ENCODE measurements at places on chromosomes 1 and 21.
A peak's percentile ranks its signal among the peaks of the same experiment; 100 is the strongest.

- no peak for DNase-seq
Observed at GRCh38 chr1:67716800-67717199, 31.8 kb downstream of the GADD45A start.

DNA sequence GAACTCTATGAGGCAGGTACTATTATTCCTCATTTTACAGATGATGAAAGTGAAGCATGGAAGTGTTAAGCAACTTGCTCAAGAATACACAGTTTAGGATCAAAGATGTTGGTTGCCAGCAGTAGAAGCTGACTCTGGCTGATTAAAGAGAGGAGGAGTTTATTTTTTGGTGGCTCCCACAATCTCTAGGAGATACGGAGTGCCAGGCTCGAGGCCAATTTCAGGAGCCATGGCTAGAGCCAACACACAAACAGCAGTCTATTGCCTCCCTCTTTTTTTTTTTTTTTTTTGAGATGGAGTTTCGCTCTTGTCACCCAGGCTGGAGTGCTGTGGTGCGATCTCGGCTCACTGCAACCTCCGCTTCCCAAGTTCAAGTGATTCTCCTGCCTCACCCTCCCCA is 19.6 kb downstream of the TTF2 start:
- DNase-seq = no peak

DNA sequence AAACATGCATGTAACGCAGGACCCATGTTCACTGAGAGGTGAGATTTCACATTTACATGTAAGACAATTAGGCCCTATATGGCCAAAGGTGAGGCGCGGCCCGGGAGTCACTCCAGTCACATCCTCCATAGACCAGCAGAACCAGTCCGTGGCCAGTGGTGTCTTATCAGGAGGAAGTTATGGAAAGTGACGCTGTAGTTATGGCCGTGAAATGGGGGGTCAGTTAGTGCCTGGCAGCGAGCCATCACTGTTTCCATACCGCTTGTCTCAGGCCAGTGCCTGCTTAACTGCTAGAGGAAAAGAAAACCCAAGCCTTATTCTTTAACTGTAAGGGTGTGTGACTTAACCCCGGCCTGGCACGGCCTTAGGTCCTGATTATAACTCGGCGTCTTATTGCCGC is 6.1 kb downstream of the C1orf159 start:
- no peak for DNase-seq

DNA sequence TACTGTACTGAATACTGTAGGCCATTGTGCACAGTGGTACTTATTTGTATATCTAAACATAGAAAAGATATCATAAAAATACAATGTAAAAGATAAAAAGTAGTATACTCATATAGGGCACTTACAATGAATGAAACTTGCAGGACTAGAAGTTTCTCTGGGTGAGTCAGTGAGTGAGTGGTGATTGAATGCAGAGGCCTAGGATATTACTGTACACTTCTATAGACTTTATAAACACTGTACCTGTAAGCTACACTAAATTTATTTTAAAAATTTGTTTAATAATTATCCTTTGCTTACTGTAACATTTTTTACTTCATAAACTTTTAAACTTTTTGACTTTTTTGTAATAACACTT is 82.5 kb downstream of the FGGY start:
- DNase-seq = no peak

DNA sequence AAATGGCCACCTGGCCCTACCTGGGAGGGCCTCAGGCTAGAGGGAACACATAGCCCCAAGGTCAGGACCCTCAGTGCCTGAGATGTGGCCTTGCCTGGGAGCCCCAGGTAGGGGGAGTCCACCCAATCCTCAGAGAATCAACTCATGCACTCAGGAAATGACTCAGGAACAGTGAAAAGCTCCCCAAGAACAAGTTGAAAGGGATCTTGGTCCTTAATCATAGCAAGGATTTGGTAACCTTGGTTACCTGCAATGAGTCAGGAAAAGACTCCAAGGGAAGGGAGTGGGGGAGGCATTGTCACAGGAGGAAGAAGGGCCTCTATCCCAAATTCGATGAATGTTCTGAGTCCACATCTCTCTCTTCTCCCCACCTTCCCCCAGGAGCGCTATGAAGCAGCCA is 17.0 kb downstream of the MAP7D1 start:
- DNase-seq = no peak

- DNase-seq = peak; percentile 45
Observed at GRCh38 chr21:44779417-44780136, 22.0 kb downstream of the UBE2G2 start.

GRCh38 chr21:42302076-42302650 is 13.0 kb downstream of the TFF3 start:
- no peak for DNase-seq

DNA sequence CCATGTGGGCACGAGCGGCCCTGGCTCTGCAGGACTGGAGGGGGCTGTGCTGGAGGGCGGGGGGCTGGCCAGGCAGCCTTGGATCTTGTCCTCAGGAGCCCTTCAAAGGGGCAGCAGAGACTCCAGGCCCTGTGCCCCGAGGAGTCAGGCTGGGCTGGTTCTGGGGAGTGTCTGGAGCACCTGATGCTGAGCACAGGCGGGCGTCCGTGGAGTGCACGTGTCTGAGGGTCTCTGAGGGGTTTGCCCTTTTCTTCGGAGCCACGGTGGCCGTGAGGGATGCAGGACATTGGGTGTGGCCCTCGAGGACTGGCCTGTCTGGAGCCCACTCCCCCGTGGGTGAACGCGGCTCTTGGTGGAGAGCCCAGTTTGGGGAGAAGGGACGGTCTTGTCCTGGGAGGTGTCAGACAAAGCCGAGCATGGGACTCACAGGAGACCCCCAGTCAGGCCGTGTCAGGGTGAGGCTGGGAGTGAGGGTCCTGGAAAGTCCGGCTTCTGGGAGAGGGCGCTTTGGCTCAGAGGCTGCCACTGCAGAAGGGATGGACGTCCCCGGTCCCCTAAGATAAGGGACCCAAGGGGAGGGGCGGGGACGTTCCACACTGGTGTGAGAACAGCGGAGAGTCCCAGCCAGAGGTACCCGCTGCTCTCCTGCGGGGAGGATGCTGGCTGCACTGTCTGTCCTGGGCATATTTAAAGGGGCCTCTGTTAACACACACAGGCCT is 60.8 kb downstream of the COL18A1 start:
- no peak for DNase-seq

GRCh38 chr1:235624721-235625333 is 24.8 kb downstream of the GNG4 start:
- no peak for DNase-seq

DNA sequence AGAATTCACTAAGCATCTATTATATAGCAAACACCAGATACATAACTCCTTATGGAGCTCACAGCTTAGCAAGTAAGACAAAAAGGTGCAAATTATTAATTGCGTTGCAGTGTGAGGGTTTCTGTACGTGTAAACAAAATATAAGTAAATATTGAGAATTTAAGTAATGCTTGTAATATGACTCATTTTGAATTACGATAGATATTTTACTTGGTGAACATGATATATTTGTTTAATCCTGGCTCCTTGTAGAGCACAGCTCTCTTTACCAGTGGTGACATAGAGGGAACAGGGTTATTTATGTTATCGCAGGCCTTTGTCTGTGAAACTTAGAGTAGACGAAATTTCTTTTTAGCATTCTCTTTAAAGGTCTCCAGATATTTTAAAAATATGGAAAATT is 36.4 kb downstream of the LYPLAL1 start:
- no peak for DNase-seq

GRCh38 chr1:162305969-162306368 is 70.7 kb downstream of the SPATA46 start:
- DNase-seq = no peak

GRCh38 chr1:43059640-43060574 is 101.2 kb upstream of the SLC2A1 start:
- peak; percentile 9 for DNase-seq

GRCh38 chr1:232878086-232878485 is 72.3 kb upstream of the NTPCR start:
- no peak for DNase-seq

- no peak for DNase-seq
Observed at GRCh38 chr1:109573785-109574184, 25.4 kb downstream of the GNAI3 start.

GRCh38 chr1:117117697-117118096 is 3.9 kb downstream of the TRIM45 start:
- no peak for DNase-seq

DNA sequence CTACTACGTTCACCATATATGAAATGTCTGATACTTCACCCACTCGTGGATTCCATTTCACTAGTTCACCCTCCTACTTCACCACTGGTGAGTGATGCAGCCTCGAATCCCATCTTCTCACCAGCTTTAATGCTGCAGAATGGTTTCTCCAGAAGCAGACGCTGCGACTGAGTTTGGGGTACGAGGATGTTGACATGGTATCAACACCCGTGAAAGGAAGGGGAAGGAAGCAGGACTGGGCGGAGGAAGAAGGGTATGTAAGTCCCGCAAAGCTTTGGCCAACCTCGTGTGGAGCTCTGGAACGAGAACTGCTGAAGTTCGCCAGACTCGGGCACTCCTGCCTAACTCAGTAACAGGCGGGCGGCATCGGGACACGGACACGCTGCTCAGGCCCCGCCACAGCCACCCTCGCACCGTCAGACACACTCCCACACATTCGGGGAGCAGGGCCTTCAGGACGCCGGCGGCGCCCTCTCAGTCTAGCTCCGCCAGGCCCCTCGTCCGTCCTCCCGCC is 833 bp upstream of the DIP2A start:
- DNase-seq = no peak

GRCh38 chr1:12711536-12711935 is 4.4 kb upstream of the AADACL3 start:
- no peak for DNase-seq

DNA sequence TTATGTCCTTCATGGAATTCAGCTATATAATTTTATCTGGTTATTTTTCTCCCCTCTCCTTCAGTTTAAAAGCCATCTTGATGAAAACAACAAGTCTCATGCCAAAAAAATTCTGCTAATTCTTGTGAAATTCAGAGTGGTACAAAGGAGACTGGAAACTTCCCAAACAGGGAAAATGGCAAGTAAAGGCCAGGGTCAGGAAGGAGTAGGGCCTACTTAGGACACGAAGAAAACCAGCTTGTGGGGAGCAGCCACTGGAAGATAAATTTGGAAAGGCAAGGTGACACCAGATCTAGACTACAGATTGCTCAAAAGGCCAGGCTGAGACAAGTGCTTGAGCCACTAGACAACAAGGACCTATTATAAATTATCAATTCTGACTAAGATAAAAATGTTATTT is 6.4 kb downstream of the TSTD1 start:
- DNase-seq = no peak

- no peak for DNase-seq
Observed at GRCh38 chr1:46094471-46095005, 37.9 kb downstream of the PIK3R3 start.

GRCh38 chr1:41719590-41719989 is 199.1 kb downstream of the HIVEP3 start:
- no peak for DNase-seq

DNA sequence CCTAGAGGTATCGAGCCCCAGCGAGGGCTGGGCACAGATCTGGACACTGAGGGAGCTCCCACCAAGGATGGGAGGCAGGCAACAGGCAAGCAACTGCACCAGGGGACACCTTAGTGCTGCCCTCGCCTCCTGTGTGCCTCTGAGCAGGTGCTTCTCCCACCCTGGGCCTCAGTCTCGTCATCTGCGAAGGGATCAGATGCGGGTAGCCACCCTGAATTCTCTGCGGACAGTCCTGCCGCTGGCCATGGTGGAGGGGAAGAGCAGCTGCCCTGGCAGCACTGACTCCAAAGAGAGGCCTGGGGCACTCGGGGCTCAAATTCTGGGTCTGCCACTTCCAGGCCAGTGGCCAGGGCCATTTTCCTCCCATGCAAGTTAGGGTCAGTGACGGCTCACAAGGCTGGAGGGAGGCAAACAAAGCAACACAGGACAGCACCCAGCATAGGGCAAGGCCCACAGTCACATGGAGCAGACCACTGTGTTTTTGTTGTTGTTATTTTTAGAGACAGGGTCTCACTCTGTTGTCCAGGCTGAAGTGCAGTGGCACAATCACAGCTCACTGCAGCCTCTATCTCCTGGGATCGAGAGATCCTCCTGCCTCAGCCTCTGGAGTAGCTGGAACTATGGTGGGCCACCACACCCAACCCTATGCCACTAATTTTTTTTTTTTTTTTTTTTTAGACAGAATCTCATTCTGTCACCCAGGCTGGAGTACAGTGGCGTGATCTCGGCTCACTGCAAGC is 7.1 kb upstream of the SDC3 start:
- DNase-seq = no peak

- no peak for DNase-seq
Observed at GRCh38 chr1:220347654-220348175, 75.5 kb upstream of the RAB3GAP2 start.

- no peak for DNase-seq
Observed at GRCh38 chr1:8765198-8765597, 52.2 kb downstream of the RERE start.

GRCh38 chr1:206600527-206600926 is 11.7 kb downstream of the EIF2D start:
- peak; percentile 26 for DNase-seq

DNA sequence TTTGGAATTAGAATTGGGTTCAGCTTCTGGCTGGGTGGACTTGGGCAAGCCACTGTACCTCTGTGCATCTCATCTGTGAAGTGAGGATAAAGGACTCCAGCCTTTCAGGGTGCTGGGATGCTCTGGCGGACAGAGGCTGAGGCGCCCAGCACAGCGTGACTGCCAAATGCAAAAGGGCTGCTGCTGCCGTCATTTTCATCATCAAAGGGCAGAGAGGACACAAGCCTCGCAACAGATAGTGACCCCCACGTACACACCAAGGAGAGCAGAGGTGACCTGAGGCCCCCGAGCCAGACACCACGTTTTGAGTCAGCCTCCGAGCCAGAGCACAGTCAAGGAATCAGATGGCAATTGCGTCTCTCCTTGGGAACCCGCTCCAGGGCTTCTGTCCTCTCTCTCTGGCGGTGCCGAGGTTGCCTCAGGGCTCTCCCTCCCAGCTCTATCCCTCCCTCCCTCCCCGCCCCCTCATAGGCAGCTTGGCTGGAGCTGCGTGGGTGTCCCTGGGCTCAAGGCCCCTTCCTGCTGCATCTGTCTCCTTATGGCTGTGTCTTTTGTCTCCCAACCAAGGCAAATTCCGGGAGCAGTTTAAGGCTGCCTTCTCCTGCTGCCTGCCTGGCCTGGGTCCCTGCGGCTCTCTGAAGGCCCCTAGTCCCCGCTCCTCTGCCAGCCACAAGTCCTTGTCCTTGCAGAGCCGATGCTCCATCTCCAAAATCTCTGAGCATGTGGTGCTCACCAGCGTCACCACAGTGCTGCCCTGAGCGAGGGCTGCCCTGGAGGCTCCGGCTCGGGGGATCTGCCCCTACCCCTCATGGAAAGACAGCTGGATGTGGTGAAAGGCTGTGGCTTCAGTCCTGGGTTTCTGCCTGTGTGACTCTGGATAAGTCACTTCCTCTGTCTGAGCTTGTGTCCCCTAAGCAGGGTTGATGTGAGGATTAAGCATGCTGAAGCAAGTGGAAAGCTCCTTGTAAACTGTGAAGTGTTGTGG is 9.0 kb downstream of the HCRTR1 start:
- no peak for DNase-seq

DNA sequence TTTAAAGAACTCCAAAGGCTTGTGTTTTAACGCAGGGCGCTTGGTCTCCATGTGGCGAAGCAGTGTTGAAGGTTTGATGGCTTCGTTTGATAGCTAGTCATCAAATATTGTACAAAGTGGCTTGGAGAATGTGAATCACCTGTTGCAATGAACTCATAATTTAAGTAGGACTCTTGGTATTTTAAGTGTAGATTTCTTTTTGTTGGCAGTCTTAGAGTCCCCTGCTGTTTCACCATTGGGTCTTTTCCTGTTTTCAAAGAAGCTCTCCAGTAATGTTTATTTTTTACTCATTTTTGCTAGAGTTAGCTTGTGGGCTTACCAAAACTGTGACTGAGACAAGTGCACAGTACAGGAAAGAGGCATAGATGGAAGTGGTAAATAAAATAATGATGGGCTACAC is 26.2 kb downstream of the RASAL2 start:
- no peak for DNase-seq

Measured in activated CD8-positive, alpha-beta memory T cell treated with anti-CD3 and anti-CD28 coated beads for 24 hours (primary cell).